NCI-H1436 (cell line): ENCODE measurements at places on chromosomes 13 and 19.

GRCh38 chr13:76271728-76272232, 614.4 kb downstream of the KCTD12 start:
- no peak for DNase-seq

- peak; percentile 84 for DNase-seq
Measured at GRCh38 chr19:41706741-41707501, 1.5 kb upstream of the CEACAM5 start.

- peak; percentile 39 for DNase-seq
Measured at GRCh38 chr13:112067871-112068539, 1.1 kb downstream of the SOX1 start.

GRCh38 chr19:42466521-42467182, 23.9 kb upstream of the CXCL17 start:
- no peak for DNase-seq

- DNase-seq = no peak
Measured at GRCh38 chr13:112236016-112236415, 140.1 kb upstream of the SPACA7 start.

GRCh38 chr13:41179593-41180250, 14.6 kb downstream of the KBTBD7 start:
- no peak for DNase-seq

DNA sequence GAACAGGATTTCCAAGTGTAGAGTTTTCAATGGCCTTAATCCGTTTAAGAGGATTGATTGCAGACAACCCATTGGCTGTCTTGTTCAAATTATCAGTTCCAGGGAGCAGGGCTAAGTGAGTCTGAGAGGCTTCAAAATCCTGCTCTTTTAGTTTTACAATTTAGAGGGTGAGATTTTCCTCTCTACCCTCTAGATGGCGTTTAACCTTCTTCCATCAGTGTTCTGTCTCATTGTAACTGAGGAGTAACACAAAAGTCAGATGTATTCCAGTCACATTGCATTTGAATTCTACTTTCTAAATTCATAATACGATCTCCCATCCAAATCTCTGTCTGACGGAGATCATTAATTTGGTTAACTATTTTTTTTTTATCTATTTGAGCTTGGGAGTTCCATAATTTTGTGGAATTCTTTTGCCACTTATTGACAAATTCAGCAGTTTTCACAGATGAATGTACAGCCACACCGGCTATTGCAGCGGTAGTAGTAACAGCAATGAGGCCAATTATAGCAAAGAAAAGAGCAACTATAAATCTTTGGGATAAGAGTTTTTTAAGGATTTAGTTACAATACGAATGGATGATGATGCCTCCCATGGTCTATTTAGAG, 7.8 kb upstream of the C19orf84 start:
- peak; percentile 18 for DNase-seq

DNA sequence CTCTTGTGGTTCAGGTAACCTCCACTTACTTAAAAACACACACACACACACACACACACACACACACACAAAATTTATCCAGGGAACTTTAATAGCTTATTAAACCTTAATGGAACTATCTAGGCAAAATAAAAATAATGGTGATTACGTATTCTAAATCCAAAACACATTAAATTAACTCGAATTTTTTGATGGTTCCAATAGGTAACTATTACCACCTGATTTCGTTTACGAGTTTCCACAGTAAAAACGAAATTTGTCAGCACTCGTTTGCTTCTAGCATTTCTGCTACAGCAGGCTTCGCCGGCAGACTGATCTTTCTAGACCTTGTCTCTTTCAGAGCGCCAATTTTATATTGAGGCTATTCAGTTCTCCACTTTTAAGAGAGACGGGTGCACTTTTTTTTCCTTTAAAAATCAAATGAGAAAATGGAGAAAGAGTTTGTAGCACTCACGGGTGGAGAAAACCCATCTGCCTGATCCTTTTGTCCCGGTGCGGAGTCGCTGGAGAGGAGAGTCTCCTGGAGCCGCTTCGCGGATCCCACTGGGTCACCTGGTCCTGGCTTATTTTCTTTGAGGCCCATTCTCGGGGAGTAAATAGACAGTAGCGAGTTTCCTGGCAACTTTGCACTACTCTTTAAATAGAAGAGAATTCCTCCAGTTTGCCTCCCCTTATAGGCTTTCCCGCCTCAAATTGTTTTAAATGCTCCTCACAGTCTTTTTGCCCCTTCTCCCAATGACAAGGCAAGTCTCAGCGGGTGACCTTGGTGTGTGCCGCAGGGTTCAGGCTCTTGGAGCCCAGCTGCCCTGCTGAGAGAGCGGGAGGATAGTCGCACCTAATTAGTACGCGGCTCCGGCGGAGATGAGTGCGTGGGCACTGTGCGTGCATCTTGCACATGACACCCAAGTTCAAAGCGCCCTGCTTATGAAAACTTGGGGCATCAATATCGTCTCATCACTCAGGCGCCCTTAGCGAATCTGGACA, 117.0 kb downstream of the KCNRG start:
- DNase-seq = no peak

GRCh38 chr13:20340759-20341171, 108.6 kb upstream of the GJB6 start:
- DNase-seq = no peak

DNA sequence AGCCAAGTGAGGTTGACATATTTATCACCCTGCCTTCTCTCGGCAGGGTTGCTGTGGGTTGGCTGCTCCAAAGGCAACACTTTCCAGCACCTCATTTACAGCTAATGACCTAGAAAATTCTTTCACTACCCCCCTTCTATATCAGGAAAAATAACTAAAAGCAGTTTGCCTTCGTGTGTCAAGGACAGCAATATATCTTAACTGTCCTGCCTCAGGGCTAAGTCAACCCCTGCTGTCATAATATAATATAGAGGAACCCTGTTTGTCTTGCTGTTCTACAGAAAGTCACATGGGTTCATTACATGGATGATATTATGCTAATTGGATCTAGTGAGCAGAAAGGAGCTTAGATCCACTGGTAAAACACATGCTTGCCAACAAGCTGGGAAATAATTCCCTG, 28.1 kb upstream of the USP12 start:
- DNase-seq = no peak

DNA sequence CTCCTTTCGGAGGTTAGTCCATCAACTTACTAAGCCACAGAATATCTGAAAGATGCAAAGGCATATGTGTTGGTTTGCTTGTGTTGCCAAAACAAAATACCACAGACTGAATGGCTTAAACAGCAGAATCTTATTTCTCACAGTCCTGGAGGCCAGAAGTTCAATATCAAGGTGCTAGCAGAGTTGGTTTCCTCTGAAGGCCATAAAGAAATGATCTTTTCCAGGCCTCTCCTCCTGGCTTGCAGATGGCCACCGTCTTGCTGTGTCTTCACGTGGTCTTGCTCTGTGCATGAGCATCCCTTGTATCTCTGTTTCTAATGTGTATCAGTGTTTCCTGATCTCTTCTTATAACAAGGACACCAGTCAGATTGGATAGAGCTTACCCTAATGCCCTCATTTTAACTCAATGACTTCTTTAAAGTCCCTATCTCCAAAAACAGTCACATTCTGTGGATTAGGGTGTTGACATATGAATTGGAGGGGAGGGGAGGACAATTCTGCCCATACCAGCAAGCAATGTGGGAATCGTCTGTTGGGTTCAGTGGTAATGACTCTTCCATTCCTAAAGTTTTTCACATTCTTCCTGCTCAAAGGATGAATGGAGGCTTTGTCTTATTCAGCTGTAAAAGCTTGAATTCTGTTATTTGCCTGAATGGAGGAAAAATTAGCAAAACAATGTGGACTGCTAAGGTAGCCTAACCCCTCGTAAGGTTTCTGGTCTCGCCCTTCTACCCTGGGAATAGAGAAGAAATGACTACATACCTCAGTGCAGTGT, 715.7 kb downstream of the DIAPH3 start:
- DNase-seq = no peak

GRCh38 chr13:79986890-79987289, 354.0 kb downstream of the SPRY2 start:
- DNase-seq = no peak

DNA sequence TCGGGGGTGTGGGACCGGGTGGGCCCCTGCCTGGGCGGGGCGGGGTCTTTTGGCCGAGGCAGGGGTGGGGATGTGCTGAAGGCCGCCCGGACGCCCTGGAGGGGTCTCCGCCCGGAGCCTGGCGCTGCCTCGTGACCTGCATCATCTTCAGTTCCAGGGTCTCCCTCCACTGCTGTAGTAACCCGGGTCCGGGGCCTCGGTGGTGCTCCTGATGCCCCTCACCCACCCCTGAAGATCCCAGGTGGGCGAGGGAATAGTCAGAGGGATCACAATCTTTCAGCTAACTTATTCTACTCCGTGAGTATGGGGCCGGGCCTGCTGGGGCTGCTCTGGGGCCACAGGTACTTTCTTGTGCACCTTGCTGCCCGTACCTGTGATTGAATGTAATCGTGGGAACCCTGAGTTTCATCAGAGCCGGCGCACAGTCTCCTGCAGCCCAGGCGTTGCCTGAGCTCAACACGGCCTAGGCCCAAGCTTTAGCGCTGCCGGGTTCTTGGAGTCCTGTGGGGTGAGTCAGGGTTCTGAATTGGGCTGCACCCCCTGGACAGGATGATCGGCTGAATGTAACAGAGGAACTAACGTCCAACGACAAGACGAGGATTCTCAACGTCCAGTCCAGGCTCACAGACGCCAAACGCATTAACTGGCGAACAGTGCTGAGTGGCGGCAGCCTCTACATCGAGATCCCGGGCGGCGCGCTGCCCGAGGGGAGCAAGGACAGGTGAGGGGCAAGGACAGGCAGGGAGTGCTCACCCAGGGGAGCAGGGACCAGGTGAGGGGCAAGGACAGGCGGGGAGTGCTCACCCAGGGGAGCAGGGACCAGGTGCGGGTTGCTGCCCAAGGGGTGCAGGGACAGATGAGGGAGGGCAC, 10.5 kb downstream of the PEAK3 start:
- DNase-seq = no peak

GRCh38 chr19:37997911-37998344, 90.9 kb downstream of the SIPA1L3 start:
- no peak for DNase-seq

- no peak for DNase-seq
Measured at GRCh38 chr19:41434450-41434849, 5.3 kb downstream of the DMAC2 start.

DNA sequence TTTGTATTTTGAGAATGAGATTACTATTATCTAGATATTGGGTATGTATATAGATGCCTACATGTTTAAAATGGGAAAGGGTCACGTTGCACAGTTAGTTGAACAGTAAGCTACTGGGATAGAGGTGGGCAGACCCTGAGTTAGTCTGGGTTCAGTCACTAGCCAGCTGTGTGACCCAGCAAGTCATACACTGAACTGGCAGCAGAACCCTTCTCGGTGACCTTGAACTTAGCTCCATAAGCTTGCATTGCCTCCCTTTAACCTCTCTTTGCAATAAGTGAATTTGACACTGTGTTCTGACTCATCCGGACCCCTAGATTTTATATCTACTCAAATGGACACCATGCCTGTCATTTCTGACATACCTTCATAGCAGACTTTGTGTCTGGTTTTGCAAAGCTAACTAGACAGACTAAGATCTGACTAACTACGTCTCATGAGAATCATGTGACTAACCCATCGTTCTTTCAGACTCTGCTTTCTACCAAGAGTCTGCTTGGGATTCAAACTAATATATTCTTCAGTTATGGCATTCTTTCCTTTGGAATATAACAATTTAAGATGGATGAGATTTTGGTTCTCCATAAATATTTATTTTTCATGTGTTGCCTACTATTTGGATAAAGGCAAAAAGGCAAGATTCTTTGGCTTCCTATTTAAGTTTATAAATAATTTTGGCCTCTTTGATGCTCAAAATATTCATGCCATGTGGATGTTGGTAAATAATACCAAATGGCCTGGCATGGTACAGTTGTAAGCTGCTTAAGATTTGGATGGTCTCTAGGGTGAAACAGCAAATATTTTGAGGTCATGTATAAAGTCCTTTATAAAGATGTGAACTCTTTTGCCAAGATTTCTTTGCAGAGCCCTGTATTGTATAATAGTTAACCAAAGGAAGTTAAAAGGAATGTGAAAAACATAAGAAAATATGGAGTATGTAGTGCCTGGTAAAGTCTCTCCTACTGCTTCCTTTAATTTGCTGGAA, 159.3 kb downstream of the ITGBL1 start:
- DNase-seq = no peak

GRCh38 chr13:36804588-36804987, 14.4 kb upstream of the RFXAP start:
- DNase-seq = no peak

DNA sequence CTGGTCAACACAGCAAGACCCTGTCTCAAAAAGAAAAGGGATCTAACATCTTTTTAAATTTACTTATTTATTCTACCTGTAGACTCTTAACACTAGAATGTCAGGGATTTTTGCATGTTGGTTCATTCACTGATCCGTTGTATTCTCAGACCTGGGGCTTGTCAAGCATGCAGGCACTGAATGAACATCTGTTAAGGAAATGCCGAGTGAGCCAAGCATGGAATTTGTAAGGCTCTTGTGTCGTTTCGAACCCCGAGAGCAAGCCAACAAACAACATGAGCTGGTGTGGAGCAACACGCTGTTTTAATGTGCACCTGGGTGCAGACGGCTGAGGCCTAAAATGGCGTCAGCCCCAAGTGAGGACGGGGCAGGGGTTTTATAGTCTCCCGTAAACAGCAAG, 10.0 kb upstream of the OR1M1 start:
- no peak for DNase-seq

GRCh38 chr13:60169239-60170031, 5.7 kb upstream of the DIAPH3 start:
- no peak for DNase-seq

DNA sequence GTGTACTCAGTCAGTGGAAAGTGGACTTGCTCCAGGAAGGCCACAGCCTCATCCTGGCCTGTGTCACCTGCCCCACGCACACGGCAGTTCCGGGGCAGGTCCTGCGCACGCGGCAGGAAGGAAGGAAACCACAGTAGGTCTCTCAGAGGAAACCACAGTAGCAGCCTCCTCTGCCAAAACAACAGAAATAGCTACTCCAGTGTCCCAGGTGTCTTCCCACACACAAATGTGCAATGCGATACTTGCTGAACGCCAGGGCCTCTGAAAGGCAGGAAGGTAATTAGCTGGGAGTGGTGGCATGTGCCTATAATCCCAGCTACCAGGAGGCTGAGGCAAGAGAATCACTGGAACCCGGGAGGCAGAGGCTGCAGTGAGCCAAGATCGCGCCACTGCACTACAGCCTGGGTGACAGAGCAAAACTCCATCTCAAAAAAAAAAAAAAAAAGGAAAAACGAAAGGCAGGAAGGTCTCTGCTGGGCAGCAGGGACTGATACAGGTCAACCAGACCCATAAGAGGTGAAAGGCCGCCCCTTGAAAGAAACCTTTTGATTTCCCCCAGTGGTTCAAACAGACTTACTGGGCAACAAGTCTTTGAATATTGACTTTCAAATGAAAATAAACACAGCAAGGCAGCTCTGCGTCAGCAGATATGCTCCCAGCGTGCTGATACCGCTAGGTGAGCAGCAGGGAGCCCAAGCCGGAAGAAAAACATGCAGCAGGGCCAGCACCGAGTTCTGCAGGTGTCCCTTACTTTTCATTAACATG, 49.5 kb downstream of the CRYL1 start:
- no peak for DNase-seq
